Epithelial cell of prostate (primary cell): ENCODE measurements at places on chromosomes 6 and 20.

GRCh38 chr20:32241807-32242206 lies 34.1 kb downstream of the POFUT1 start:
- DNase-seq = no peak

GRCh38 chr6:6695625-6696276 lies 107.2 kb downstream of the LY86 start:
- DNase-seq = no peak

- DNase-seq = no peak
Observed at GRCh38 chr6:128074567-128074966, 173.7 kb upstream of the THEMIS start.

DNA sequence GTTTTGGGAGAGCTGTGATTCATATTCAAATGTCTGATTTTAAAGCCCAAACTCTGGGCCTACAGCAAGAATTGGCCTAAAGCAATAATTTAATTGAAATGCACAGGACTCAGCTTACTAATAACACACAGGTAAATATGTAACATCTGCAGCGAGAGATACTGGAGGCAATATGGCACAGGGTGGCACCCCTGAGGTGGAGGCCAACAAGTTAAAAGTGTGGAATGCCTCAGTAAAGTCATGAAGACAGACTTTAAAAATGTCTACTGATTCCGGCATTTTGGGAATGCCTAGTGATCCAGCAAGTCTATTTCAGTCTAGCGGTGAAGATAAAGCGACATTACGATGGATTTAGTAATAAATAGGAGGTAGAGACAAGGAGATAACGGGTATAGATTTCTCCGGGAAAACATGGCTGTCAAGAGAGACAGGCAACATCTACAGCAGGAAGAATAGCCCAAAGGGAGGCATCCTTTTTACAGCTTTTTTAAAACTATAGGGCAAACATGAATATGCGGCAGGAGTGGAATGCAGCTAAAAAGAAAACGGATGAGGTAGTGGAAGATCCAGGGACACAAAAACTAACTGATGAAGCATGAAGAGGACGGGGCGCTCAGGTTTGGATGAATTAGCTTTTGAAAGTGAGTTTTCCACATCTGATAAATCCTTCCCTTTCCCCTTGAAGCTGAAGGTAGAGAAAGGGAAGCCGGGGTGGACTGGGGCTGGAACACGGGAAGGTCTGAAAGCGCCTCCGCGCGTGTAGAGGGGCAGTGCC lies 1.2 kb downstream of the NANP start:
- DNase-seq = no peak

GRCh38 chr20:43262341-43262740 lies 72.6 kb upstream of the PTPRT start:
- no peak for DNase-seq

DNA sequence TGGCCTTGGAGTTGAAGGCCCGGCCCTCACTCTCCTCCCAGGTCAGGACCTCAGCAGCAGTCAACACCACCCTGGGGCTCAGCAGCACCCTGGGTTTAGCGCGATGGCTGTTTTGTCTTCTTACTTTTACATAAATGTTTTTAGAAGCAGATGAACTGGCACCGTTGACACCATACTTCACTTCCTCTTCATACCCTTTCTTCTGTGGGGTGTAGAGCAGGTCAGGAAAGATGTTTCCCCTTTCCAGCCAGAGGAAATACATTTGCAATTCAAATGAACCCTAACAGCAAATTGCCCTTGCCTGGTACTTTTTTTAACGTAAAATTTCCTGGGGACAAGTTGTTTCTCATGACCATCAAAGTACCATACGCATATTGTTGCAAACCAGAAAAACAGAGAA lies 54.7 kb upstream of the SNX9 start:
- no peak for DNase-seq

DNA sequence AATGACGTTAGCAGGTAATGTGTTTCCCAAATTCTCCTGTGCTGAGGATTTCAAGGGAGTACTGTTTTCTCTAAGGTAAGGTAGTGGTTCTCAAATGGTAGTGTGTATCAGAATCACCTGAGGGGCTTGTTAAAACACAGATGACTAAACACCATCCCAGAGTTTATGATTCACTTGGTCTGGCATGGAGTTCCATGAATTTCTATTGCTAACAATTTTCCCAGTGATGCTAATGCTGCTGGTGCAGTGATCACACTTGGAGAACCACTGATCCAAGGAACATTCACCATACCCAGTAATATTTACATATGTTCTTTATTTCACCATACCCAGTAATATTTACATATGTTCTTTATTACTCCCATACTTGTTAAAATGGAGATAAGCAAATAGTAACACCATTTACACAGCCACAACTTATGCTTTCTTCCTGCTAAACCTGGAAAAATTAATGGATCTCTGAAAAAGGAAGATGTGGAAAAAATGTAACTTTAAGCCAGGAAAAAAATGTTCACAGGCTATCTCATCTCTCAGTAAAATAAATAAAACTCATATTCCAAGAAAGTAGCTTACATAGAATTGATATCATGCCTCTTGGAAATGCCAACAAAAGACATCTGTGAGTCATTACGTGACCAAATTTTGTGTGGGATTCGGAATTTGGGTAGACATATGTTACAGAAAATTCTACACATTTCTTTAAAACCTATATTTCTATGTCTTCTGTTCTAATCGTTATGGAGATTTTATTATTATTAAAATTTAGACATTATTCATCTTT lies 129.5 kb downstream of the MMUT start:
- peak; percentile 33 for DNase-seq

DNA sequence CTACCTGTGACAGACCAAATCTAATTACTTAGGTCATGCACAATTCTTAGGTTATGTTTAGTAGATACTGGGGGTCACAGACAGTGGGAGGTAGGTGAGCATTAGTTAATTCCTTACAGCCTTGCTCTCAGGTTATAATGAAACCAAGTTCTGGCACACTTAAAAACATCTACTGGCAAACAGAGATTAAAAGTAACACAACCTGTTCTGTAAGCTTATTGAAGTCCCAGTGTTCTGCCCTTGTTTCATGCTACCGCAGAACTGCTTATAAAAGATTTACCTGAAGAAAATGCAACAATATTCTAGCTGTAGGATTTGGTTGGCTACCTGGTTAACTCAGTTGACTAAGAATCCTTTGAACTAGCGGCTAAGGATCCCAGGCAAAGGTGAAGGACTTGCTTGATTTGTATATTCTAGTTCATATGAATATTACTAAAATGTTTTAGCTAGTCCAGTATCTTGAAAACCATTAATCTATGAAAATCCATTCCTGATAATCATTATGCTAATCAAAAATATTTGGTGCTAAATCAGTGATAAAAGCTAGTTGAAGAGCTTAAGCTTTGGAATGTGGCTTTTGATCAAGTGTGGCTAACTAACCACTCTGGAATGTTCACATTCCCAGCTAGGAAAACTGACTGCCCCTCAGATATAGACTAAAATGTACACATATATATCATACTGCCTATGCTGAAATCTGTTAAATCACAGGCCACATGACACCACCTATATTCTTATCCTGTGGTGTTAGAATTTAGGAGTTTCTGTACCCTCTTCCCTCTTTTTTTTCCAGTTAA lies 7.2 kb downstream of the PEX3 start:
- no peak for DNase-seq

- no peak for DNase-seq
Observed at GRCh38 chr20:5349448-5349847, 32.7 kb upstream of the PROKR2 start.

DNA sequence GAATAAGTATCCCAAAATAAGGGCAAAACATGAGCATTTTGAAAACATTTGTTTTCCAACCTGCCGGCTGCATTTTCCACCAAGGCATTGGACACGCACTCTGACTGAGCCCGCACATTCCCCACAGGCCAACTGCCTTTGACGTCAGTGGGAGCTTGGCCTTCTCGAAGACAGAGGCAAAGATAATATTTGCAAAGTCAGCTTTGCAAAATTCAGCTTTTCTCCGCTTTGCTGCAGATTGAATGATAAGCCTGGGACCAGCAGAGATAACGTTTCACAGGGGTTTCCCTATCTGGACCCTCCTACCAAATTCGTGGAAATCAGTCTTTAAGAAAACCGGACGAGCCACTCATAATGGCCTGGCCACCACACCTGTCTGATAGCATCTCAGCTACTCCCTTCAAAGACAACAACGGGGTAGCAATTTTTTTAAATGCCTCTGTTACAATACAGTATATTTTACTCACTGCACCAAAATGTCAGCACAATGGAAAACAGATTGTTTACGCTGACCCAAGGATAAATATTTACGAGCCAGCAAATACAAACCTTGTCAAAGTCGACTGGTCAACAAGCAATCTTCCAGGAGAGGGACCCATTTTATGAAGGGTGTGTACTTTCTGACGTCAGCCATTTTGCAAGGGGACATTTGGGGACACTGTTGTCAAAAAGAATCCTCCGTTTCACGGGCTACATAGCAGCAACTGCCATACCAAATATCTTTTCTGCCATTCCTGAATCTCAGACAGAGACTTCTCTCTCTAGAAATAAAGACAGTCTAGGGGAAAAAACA lies 100.5 kb downstream of the TFAP2A start:
- DNase-seq = no peak

DNA sequence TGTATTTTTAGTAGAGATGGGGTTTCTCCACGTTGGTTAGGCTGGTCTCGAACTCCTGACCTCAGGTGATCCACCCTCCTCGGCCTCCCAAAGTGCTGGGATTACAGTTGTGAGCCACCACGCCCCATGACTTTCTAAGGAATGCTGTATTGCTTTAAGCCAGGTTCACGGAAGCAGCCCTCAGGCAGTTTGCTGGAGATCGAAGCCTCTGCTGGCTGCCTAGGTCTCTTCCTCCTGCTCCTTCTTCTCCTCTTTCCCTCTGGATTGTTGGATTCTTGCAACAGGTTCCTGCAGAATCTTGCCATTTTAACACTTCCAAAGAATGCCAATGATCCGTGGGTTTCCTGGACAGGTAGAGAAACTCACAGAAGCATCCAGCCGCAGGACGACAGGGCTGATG lies 29.3 kb upstream of the B4GALT5 start:
- no peak for DNase-seq

DNA sequence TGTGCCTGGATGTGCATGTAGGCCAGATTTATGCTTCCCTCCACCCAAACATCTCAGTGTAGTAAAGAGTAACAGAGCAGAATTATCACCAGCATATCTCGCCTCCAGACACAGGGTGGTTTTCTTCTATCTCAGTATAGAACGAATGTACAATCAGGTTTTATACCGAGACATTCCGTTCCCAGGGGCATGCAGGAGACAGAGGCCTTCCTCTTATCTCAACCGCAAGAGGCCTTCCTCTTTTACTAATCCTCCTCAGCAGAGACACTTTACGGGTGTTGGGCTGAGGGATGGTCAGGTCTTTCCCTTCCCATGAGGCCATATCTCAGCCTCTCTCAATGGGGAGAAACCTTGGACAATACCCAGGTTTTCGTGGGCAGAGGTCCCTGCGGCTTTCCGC lies 36.4 kb upstream of the MC3R start:
- no peak for DNase-seq

DNA sequence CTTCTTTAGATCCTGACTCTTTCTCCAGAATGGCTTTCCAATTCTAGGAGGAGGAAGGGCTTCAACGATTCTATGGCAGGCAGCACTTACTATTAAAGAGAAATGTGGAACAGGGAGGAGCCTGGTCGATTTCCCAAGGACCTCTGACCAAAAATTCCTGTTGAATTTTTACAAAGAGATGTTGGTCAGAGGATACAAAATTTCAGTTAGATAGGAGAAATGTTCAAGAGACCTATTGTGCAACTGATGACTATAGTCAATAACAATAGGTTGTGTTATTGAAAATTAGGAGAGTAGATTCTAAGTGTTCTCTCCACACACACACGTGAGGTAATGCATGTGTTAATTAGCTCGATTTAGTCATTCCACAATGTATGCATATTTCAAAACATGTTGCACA lies 130.1 kb upstream of the TNFAIP3 start:
- DNase-seq = no peak

DNA sequence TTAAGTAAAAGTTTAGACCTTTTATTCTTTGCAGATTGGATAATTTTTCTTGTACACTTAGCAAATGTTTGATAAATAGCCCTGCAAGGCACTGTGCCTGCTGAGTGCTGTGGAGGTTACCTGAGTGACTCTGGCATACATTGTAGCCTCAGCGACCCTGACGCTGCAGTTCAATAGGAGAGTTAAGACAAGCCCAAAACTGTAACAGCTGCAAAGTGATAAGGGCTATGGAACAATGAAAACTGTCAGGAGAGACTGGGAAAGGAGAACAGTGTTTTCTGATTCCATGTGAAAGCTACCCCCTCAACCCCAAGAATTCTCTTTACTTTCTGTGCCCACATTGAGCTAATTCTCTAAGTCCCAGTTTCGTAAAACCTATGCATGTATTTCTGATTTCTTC lies 22.2 kb downstream of the HIVEP1 start:
- DNase-seq = no peak

- DNase-seq = peak; percentile 73
Observed at GRCh38 chr6:160254467-160255312, 3.9 kb downstream of the SLC22A2 start.

DNA sequence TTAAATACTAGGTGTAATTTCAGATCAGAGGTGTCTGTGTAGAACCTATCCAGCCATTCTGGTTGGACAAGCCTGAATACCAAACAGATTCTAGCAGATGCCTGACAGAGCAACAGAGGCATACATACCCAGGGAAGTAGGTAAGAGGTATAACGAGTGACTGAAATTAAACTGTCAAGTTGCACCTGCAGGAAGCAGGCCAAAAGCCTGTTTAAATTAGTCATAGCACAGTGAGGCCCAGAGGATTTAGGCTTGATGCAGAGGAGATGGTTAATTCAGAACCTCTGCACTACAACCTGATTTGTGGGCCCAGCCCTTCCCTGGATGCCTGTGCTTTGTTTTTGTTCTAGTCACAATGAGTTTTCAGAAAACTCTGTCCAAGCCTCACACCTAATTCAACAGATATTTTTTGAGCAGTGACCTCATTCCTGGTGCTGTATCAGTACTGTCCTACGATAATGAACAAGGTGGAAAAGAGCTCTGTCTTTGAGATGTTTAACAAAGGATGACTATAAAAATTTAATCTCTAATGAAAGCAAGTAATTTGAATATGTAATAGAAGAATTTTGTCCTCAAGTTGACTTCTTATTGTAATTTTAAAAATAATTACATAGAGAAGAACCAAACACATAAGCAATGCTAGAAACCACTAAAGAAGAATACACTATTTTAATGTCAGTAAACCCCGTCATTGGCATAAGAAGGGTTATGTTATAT lies 31.7 kb downstream of the C6orf58 start:
- no peak for DNase-seq

- DNase-seq = no peak
Observed at GRCh38 chr20:47243532-47244305, 112.8 kb downstream of the ZMYND8 start.

GRCh38 chr20:698276-698675 lies 22.7 kb upstream of the SCRT2 start:
- no peak for DNase-seq

GRCh38 chr6:16345449-16346330 lies 107.3 kb downstream of the GMPR start:
- peak; percentile 41 for DNase-seq

- no peak for DNase-seq
Observed at GRCh38 chr6:150569161-150569560, 30.5 kb upstream of the PLEKHG1 start.

- DNase-seq = no peak
Observed at GRCh38 chr6:107708435-107708834, 115.7 kb downstream of the SCML4 start.
